ENCODE measurements at places on chromosomes 2 and 18. TPM values are rescaled to one million over a fixed set of nuclear protein-coding genes. Genes with fewer than 3 reads are reported as not detected.
A peak's percentile ranks its signal among the peaks of the same experiment; 100 is the strongest.

DNA sequence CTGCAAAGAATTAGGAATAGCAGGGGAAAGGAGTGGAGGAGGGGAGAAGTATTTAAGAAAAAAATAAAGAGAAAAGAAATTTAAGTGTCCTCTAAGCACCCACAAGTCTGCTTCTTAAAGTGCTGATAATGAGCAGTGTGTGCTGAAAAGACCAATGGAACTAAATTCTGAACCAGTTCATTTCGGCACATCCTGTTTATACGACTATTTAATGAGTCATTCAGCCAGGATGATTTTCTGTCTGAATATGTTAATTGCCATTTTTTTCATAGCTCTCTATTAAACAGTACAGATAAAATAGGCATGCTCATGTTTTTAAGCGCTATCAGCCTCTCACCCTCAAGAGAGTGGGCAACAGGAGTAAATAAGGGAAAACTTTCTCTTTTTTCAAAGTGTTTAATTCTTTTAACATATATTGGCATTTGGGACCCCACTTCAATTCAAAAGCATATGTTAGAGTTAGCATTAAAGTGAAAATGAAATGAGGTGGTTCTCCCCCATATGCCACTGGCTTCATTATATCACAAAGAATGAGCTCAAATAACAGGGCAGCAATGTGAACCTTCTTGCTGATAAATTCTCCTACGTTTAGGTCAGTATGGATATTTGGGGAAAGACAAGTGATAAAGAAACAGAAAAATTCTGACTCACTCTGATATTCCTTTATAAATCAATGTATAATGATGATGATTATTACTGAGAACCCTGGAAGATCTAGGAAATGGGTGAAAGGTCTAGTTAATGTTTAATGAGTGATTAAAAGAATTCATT is 87.5 kb downstream of the TCF4 start:
- no peak overlapping the region for H3K27ac ChIP-seq
- no peak for DNase-seq
- H3K4me1 ChIP-seq = peaks cover 37% of the 10 kb centered on the region
- no peaks in the 10 kb centered on the region for H3K27me3 ChIP-seq
- H3K36me3 ChIP-seq = no peaks in the 10 kb centered on the region
- H3K4me3 ChIP-seq = no peak overlapping the region

GRCh38 chr2:180291060-180291459 is 284.0 kb upstream of the CWC22 start:
- DNase-seq = no peak
- no peaks in the 10 kb centered on the region for H3K4me1 ChIP-seq
- no peak overlapping the region for H3K4me3 ChIP-seq

- H3K4me3 ChIP-seq = no peak overlapping the region
- H3K27me3 ChIP-seq = no peaks in the 10 kb centered on the region
- peaks cover 3% of the 10 kb centered on the region for H3K4me1 ChIP-seq
- H3K27ac ChIP-seq = no peak overlapping the region
- H3K36me3 ChIP-seq = no peaks in the 10 kb centered on the region
- peak; percentile 35 for DNase-seq
These were observed 41.9 kb downstream of the SPTBN1 start for GRCh38 chr2:54497763-54498680.

- peaks cover 4% of the 10 kb centered on the region for H3K4me1 ChIP-seq
- DNase-seq = peak; percentile 87
- peak overlapping the region; percentile 87 for H3K4me3 ChIP-seq
- peaks cover 49% of the 10 kb centered on the region for H3K27me3 ChIP-seq
- no peaks in the 10 kb centered on the region for H3K36me3 ChIP-seq
These were observed 1.5 kb upstream of the NR4A2 start for GRCh38 chr2:156333951-156334495.

GRCh38 chr18:6741232-6741663 is 11.7 kb downstream of the ARHGAP28 start:
- peaks cover 22% of the 10 kb centered on the region for H3K4me1 ChIP-seq
- no peaks in the 10 kb centered on the region for H3K27me3 ChIP-seq
- H3K4me3 ChIP-seq = no peak overlapping the region

GRCh38 chr2:4073026-4073569 is 369.7 kb downstream of the DCDC2C start:
- DNase-seq = peak; percentile 76
- H3K4me3 ChIP-seq = no peak overlapping the region
- H3K27me3 ChIP-seq = no peaks in the 10 kb centered on the region

DNA sequence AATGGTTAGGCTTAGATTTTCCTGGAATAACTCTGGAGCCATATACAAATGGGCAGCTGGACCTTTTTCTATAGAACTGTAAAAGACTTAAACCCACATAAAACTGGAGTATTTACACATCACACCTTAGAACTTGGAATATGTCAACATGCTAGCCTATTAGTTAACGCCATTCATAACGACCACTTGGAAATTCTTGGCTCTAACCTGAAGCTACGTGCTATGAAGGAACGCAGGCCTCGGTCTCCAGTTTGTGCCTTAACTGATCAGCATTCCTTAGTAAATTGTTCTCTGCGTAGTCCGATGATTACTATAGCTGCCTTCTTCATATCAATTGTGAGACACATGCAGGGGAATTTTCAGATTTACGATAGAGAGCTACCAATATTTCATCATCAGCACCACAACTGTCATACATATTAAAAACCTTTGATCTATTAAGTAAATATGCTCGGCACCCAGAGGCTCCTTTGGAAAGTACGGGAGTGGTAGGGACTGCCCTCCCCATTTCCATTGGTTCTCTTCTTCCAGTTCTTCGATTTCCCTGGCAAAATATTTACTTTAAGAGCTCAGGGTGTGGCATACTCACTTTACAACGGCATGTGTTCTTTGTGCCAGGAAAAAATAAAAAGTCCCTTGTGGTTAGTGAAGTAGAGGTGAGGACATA is 17.5 kb upstream of the CCL20 start:
- no peaks in the 10 kb centered on the region for H3K27me3 ChIP-seq
- no peak overlapping the region for H3K4me3 ChIP-seq
- no peak overlapping the region for H3K27ac ChIP-seq
- DNase-seq = no peak
- no peaks in the 10 kb centered on the region for H3K4me1 ChIP-seq
- no peaks in the 10 kb centered on the region for H3K36me3 ChIP-seq

- no peaks in the 10 kb centered on the region for H3K4me1 ChIP-seq
- H3K27ac ChIP-seq = no peak overlapping the region
- no peak overlapping the region for H3K4me3 ChIP-seq
- no peaks in the 10 kb centered on the region for H3K36me3 ChIP-seq
- H3K27me3 ChIP-seq = no peaks in the 10 kb centered on the region
- peak; percentile 55 for DNase-seq
These were observed 230.8 kb upstream of the RAB6C start for GRCh38 chr2:129748653-129749052.

- H3K27me3 ChIP-seq = no peaks in the 10 kb centered on the region
- H3K4me1 ChIP-seq = peaks cover 16% of the 10 kb centered on the region
- no peaks in the 10 kb centered on the region for H3K36me3 ChIP-seq
These were observed 245.4 kb downstream of the ATAD2B start for GRCh38 chr2:23681356-23682140.

DNA sequence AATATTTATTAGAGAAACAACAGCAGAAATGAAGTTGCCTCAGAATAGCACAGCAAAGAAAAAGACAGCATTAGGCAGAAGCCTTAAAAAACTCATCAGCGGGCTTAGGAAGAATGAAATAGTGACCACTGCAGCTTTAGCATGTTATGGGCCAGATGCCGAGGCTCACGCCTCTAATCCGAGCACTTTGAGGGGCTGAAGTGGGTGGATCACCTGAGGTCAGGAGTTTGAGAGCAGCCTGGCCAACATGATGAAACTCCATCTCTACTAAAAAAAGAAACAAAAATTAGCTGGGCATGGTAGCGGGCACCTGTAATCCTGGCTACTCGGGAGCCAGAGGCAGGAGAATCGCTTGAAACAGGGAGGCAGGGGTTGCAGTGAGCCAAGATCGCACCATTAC is 32.4 kb downstream of the AP1S3 start:
- H3K27me3 ChIP-seq = no peaks in the 10 kb centered on the region
- no peaks in the 10 kb centered on the region for H3K36me3 ChIP-seq
- no peak overlapping the region for H3K4me3 ChIP-seq
- no peak overlapping the region for H3K27ac ChIP-seq
- no peak for DNase-seq

- no peak for DNase-seq
- no peak overlapping the region for H3K4me3 ChIP-seq
- H3K27ac ChIP-seq = no peak overlapping the region
- no peaks in the 10 kb centered on the region for H3K27me3 ChIP-seq
- no peaks in the 10 kb centered on the region for H3K36me3 ChIP-seq
These were observed 146.5 kb upstream of the DSEL start for GRCh38 chr18:67662996-67663395.

CDH7 gene
- 2.7 TPM for total RNA-seq

TCF7L1 gene
- 1.0 TPM for total RNA-seq

RUFY4 gene
- not detected for total RNA-seq

CELF4 gene
- 1.8 TPM for total RNA-seq

C2orf80 gene
- not detected for total RNA-seq
